ENCODE measurements at places on chromosomes 11 and 22.

GRCh38 chr11:92306966-92307510 is 82.4 kb downstream of the FAT3 start:
- DNase-seq, result no peak

GRCh38 chr11:88695689-88696414 is 358.3 kb upstream of the CTSC start:
- no peak for DNase-seq

GRCh38 chr11:108035690-108036089 is 27.0 kb downstream of the CUL5 start:
- no peak for DNase-seq

DNA sequence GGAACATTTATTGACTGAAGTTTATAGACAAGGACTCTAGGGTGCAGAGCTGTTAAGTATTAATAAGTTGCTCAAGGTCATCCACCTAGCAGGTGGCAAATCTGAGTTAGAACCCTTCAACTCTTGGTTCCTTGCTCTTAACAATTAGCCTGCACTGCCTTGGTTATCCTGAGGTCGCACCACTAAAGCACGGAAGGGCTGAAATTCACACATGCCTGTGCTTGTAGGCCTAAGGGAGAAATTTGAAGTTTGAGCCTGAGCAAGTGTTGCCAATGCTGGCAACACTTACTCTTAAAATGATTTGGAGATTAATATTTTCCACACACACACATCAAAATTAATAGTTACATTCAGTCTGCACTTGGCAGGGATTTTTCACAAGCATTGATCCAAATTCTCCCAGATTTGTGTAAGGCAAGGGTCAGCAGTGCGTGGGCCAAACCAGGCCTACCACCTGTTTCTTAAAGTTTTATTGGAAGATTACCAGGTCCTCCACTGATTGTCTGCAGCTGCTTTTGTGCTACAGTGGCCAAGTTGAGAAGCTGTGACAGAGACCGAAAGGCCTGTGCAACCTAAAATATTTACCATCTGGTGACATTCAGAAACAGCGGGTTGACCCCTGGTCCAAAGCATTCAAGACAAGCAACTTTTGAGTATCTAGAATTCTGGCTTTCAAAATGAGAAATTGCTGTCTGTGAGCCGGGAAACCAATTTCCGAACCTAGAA is 16.3 kb downstream of the APOL5 start:
- DNase-seq, result no peak

GRCh38 chr11:57556041-57556440 is 11.4 kb downstream of the UBE2L6 start:
- no peak for DNase-seq

DNA sequence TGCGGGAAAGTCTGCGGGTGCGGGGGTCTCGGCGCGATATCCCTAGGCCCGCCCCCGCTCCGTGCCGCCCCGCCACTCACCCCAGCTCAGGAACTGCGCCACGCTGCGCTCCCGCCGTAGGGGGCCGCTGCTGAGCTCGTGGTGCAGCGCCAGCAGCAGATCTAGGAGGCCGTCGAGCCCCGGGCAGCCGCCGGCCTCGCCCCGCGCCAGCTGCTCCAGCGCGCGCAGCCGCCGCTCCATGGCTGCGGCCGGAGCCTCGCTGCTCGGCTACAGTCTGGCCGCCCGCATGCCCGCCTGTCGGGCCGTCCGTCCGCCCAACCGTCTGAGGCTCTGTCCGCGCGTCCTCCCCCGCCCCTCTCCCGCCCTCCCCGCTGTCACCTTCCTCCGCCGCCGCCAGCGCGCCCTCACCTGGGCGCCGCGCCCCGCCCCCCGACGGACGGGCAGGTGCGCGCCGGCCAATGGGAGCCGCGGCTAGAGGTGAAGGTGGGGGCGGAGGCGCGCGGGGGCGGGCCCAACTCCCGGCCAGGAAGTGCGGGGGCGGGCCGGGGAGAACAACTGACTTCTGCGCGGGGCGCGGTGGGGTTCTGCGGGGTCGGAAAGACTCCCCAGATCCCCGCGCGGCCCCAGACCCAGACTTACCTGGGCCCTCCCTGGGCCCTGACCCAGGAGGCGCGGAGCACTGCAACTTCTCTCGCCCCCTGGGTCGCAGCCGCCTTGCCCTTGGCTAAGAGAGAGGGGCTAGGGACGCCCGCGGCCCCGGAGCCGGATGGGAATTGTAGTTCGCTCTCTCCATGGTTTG is at the start of gene CDC42BPG:
TSS of gene CDC42BPG (minus strand) at position 324 of the 799 bp plus-strand sequence. CDS start at position 240, 84 bp downstream.
- DNase-seq, result peak; percentile 64

DNA sequence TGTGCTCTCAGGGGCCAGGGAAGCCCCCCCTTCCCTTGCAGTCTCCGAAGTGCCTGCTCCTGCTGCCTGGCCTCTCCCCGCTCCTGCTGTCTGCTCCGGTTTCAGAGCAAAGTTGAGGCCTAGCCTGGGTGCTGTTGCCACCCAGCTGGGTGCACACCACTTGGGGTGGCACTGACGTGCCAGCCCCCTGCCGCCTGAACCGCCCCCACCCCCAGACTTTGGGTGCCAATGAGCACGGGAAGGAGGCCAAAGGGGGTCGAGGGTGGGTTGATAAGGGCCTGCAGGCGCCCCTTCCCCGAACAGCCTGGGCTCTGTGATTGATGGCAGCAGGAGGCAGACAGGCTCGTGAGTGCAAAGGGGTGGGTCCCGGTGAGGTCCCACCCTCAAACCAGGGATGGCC is 48.2 kb downstream of the EMSY start:
- DNase-seq, result no peak

- DNase-seq, result peak; percentile 54
Measured at GRCh38 chr11:10208131-10208575, 85.9 kb downstream of the SBF2 start.

DNA sequence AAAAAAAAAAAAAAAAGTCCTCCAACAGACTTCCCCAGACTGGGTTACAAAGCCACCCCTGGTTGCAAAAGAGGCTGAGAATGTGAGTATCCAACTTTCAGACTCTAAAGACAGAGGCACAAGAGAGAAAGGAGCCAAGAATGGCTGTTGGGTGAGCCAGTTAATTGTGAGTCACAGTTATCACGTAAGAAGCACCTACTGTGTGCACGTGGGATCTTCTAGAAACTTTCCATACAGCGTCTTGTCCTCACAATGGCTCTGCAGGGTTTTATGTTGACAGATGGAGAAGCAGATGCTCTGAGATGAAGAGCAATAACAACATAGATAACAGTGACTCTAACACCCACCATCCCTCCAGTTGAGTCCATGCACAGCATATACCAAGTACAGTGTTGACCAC is 41.0 kb downstream of the CD82 start:
- no peak for DNase-seq

DNA sequence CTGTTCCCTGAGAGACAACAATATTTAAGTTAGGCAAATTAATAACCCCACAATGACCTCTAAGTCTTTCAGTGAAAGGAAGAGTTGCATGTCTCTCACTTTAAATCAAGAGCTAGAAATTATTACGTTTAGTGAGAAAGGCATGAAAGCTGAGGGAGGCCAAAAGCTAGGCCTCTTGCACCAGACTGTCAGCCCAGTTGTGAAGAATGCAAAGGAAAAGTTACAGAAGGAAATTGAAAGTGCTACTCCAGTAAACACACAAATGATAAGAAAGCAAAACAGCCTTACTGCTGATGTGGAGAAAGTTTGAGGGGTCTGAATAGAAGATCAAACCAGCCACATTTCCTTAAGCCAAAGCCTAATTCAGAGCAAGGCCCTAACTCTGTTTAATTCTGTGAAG is 45.0 kb downstream of the BBOX1 start:
- peak; percentile 22 for DNase-seq

GRCh38 chr11:75403037-75403436 is 3.7 kb downstream of the RPS3 start:
- no peak for DNase-seq

DNA sequence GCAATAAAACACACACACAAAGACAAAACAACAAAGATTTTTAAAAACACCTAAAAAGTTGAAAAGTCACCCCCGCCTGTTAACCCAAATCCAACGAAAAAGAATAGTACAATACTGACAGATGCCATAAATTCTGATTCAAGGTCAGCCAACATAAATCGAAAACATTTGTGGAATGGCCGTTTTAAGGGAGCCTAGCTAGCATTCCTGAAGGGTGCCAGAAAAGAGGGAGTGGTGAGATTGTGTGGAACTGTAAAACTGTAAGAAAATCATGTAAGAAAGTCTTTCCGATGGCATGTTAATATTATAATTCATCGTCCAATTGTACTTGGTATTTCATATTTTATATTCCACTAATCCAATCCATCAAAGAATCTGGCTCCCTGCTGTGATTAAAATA is 75.1 kb downstream of the RAB38 start:
- peak; percentile 15 for DNase-seq

- DNase-seq, result peak; percentile 29
Measured at GRCh38 chr11:1873048-1873812, 18.5 kb downstream of the PRR33 start.

DNA sequence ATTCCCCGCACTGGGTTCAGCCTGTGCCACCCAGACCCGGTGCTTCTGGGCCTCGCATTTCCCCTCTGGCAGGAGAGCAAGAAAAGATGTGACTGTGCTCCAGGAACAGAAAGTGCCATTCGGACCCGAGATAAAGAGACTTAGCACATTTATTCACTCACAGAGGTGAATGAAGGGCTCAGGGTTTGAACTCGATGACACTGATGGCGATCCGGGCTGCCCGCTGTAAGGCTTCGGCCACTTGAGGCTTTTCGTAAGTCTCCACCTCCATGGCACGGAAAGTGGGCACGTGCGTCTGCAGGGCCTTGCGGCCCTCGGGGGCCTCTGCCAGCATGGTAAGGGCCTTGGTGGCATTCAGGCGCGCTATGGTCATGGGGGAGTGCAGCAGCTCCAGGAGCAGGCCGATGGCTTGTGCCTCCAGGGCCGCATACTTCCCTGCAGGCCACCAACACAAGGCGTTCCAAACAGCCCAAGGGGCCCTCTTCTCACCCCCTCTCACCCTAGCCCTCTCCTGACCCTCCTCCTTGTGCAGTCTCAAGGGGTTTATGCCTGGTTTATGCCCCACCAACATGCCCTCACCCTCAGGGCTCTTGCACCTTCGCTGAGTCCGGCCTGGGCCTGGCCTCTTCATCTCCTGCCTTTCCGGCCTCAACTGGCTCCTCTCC is 10.9 kb upstream of the GNAZ start:
- DNase-seq, result no peak

DNA sequence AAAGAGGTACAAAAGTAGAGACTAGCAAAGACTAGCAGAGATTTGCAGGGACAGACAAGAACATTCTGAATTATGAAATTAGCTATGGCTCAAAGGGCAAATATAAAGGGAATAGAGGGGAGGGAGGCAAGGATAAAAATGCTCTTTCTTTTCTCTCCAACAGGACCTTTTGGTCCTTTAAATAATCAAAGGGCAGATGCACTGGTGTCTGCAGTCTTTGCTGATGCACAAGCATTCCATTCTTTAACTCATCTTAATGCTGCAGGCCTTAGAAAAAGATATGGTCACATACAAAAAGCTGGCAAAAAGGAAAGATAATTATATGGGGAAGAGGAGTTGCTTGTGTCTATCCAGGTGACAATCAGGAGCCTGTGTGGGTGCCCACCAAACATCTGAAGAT is 53.6 kb upstream of the SC5D start:
- DNase-seq, result no peak

DNA sequence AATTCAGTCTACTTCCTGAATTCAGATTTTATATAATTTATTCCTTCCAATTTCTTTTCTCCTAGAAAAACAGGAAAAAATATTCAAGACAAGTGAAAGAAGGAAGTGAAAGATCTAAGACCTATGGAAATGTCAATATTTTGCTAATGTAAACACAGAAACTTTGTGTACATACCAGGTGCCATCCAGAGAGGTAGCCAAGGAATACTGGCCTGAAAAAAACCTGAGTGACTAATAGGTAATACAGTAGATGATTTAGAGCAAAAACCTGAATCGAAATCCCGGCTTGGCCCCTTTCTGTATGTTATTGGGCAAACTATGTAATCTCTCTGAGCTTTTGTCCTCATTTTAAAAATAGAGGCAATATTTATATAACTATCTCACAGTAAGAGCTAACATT is 59.2 kb upstream of the FSHB start:
- no peak for DNase-seq

GRCh38 chr22:43931771-43932170 is 8.2 kb downstream of the PNPLA3 start:
- DNase-seq, result no peak

GRCh38 chr11:124725719-124726105 is 14.0 kb upstream of the NRGN start:
- peak; percentile 8 for DNase-seq

DNA sequence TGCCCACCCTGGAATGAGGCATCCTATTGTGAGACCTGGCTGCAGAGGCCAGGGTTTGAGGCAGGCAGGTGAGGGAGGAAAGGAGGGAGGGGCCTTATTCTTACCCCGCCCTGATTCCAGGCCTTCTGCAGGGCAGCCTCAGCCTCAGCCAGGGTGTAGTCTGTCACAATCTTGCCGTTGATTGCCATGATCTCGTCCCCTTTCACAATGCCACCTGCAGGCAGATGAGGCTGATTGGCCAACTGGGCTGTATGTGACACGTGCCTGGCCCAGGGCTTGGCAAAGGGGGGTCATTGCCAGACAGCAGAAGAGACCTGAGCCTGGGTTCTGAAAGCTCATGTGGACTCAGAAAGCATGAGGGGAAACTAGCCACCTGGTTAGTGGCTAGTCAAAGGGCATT is 21.4 kb upstream of the ABCC8 start:
- no peak for DNase-seq

- DNase-seq, result no peak
Measured at GRCh38 chr22:36145881-36146280, 14.7 kb downstream of the APOL3 start.

- peak; percentile 51 for DNase-seq
Measured at GRCh38 chr11:1652771-1653540, 23.4 kb downstream of the KRTAP5-5 start.

DNA sequence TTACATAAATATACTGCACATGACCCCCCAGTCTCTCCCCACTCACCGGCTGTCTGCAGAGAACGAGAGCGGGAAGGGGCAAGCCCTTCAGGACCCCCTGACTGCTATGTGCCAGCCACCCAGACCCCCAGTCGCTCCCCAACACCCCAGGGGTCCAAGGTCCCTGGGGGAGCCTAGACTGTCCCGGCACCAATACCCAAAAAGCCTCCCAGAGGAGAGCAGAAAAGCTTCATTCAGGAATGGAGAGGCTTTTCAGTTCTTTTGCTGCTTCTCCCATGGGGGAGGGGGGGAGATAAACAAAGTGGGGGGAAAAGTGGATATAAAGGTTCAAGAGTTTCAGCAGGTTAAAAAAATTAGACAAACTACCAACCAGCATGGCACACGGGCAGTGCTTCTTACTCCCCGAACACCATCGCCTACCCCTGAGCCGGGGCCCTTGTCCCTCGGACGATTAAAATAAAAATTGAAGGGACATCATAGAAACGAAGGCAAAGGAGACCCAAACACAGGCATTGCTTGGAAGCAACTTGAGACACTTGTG is 1.3 kb downstream of the CSNK1E start:
- no peak for DNase-seq

- no peak for DNase-seq
Measured at GRCh38 chr11:13047884-13048283, 38.8 kb downstream of the RASSF10 start.

All from fibroblast of skin of scalp (primary cell).